ENCODE measurements at places on chromosomes 6 and 20. TPM values are rescaled to one million over a fixed set of nuclear protein-coding genes. Genes with fewer than 3 reads are reported as not detected.

DNA sequence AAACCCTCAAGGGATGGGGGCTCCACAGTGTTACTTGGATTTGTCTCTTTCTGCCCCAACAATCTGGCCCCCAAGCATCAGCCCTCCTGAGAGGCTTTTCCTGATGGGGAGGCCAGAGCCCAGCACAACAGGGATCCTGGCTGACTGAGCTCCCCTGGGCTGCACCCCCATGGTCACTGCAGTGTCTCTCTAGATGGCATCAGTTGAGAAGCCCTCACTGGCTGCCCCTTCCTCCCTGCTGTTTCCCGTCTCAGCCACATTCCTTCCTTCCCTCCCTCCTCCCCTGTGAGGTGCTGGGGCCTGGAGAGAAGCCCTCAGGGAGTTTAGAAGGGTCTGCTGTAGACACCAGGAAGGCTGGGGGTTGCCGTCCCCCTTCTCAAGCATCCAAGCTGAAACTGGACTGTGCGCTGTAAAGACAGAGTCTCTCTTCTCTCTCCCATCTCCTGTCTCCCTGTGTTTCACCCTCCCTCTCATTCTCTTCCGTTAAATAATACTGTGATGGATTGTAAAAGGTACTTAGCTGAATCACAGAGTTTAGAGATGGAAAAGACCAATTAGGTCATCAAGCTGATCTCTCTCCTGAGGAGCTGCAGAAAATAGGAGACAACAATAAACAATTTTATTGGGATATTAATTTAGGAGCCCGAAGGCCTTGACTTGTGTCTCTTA lies 29.7 kb downstream of the SAYSD1 start:
- no peak for DNase-seq

GRCh38 chr6:159037756-159038290 lies 7.0 kb downstream of the TAGAP start:
- no peak for DNase-seq

CST7 gene
- not detected for polyA plus RNA-seq

- no peak for DNase-seq
Measured at GRCh38 chr6:98900706-98901105, 47.0 kb downstream of the FBXL4 start.

DNA sequence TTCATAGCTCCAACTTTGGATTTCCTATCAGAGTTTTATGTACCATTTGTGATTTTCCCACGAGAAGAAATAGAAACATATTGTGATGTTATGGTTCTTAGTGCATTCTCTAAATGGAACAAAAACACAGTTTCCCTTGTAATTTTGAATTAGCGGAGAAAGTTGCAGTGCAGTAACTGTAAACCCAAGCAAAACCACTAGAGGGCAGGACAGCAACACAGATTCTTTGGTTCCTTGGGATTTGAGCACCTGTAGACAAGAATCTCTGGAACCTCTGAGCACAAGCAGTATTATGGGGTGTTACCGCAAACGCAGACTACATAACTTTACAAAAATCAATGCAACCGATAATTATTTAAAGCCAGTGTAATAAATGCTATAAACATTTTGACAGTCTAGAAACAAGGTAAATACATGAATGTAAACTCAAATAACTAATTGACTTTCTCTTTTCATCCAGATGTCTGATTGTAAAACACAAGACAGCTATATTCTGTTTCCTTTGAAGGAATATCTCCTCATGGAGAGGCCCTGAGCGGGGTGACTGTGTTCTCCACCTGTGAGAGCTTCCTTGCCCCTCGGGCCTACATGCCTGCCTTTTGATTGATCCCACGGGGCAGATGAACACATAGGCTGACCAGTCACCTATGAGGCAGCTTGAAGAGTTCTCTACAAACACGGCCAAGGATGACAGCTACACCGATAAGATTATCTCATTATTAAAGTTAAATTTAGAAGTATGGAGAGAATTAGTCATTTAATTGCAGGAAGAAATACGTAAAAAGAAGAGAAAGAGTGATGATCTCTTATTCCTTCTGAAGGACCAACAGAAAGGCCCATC lies 67.5 kb upstream of the COL21A1 start:
- DNase-seq: peak; percentile 35

HTR1E gene
- not detected for polyA plus RNA-seq

GRCh38 chr6:55276745-55277530 lies 50.3 kb upstream of the GFRAL start:
- peak; percentile 15 for DNase-seq

DNA sequence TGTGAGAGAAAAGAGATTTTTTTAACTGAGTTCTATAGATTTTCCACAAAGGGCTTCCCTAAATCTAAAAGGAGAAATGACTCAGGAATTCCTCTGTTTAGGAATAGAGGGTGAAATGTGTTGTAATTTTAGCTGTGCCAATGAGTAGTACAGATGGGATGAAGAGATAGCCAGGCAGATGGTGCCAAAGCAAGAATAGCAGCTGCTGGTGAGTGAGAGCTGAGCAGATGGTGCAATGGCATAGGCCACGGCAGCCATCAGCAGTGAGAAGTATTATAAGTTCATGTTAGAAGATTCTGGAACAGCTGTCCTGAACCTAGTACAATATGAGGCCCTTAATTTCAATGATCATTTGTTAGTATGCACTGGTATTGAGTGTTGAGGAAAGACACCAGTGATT lies 40.2 kb upstream of the CRISP1 start:
- no peak for DNase-seq

DNA sequence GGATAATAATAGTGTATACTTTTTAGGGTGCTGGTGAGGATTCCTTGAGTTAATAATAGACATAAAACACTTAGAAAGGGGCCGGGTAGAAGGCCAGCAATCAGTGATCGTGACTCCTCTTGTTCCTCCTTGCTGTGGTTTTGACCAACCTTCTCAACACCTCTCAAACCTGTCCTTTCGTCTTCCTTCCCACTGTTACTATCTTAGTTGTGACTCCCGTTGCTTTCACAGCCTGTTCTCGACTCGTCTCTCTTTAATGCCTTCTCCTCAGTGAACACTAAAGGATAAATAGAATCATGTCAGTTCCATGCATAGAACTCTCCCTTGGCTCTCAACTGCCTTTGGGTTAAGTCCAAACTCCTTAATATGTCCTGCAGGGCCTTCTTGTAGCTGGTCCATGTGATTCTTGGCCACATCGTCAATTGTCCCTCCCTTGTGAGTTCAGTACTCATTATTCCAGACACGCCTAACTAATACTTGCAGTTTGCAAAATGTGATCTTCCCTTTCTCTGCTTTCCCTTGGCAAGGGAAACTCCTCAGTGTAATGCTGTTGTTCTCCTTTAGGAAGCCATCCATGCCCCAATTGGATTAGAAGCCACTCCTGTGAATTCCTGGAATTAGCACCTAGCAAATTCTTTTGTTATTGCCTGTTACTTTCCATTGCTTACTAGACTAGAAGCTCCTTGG lies 164.9 kb downstream of the UTRN start:
- DNase-seq: no peak

DNA sequence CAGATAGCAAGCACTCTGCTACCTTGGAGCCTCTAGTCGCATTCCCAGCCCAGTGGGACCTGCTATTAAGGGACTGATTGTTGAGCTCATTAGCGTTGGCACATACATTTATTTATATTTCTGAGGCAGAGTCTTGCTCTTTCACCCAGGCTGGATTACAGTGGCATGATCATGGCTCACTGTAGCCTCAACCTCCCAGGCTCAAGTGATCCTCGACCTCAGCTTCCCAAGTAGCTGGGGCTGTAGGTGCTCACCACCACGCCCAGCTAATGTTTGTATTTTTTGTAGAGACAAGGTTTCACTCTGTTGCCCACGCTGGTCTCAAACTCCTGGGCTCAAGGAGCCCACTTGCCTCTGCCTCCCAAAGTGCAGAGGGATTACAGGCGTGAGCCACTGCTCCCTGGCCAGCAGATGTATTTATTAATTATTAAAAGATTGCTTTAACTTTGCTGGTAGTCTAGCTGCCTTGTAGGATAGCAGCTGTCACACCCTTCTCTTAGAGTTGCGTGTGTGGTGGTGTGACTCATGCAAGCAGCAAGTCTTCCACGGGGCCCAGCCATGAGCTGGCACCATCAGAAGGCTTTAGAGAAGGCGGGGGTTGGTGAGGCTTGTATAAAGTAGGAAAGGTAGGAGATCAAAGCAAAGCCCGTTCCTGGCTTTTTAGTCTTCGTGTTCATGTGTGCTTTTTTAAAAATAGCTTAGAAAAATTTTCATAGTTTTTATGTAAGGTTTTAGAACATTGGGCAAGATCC lies 16.5 kb downstream of the ACTR5 start:
- DNase-seq: peak; percentile 86

- no peak for DNase-seq
Measured at GRCh38 chr6:29989211-29989610, 46.9 kb downstream of the HLA-A start.

PRDM1 gene
- 2.6 TPM for polyA plus RNA-seq

KHDC1L gene
- not detected for polyA plus RNA-seq

GRCh38 chr20:56627122-56628014 lies 1.7 kb upstream of the TFAP2C start:
- DNase-seq: no peak

- no peak for DNase-seq
Measured at GRCh38 chr6:169966312-169967181, 215.1 kb downstream of the ERMARD start.

DNA sequence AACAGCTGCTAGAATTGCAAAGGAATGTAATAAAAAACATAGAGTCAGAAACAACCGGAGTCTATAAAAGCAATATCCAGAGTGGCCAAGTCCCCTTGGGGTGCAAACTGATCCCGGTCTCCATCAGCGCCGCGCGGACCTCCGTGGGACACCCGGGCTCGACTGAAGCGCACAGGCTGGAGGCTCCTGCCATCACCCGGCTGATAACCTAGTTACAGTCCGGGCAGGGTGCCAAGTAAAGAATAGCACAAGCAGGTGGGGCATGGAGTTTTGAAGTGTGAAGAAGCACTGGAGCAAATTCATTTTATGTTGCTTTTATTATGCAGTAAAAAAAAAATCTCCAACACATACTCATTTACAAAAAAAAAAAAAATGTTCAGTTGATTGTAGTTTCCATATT lies 205.1 kb upstream of the GMDS start:
- DNase-seq: no peak

DNA sequence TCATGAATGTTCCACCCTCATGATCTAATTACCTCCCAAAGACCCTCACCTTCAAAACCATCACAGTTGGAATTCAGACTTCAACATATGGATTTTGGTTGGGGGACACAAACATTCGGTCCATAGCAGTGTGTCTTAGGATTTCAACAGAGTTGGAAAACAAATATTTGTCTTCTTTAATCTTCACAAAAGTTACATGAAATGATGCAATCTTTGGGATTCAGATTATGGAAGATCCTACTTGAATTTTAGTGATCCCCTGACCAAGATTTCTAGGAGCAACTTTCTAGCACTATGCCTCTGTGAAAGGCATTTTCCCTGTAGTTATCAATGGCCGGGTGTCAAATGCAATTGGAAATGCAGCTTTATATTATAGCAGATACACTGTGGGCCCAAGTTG lies 86.5 kb downstream of the TRMT11 start:
- no peak for DNase-seq

DNA sequence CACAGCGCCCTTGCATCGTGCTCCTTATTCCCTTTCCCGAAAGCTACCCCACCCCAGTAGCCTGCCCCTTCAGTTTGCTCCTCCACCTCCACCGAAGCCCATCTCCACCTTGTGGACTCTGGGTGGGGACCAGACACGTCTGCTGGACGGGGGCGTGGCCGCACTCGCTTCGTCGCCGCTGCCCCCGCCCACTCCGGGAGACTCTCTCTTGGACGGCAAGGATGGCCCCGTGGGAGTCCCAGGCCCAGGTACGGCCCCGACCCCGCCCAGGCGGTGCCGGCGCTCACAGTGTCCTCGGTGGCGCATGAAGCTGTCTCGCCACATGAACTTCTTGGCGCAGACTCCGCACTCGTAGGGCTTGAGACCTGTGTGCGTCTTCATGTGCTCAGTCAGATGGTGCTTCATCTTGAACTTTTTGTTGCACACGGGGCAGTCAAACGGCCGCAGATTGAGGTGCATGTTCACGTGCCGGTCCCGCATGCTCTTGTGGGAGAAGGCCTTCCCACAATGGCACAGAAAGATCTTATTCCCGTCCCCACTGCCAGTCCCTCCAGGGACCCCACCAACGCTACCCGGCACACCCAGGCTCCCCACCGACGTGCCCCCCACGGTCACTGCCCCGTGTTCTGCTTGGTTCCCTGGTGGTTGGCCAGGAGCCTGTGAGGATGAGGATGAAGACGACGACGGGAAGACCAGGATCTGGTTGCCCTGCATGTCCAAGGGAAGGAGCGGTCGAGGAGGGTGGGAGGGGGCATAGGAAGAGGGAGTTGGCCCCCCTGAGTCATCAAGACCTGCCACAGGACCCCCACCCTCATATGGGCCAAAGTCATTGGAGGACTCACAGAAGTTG lies 1.3 kb upstream of the TAPBP start:
- DNase-seq: peak; percentile 72

GRCh38 chr6:71031912-71032311 lies 75.1 kb upstream of the B3GAT2 start:
- DNase-seq: no peak

GRCh38 chr20:517221-517620 lies 26.4 kb downstream of the CSNK2A1 start:
- DNase-seq: no peak

DNA sequence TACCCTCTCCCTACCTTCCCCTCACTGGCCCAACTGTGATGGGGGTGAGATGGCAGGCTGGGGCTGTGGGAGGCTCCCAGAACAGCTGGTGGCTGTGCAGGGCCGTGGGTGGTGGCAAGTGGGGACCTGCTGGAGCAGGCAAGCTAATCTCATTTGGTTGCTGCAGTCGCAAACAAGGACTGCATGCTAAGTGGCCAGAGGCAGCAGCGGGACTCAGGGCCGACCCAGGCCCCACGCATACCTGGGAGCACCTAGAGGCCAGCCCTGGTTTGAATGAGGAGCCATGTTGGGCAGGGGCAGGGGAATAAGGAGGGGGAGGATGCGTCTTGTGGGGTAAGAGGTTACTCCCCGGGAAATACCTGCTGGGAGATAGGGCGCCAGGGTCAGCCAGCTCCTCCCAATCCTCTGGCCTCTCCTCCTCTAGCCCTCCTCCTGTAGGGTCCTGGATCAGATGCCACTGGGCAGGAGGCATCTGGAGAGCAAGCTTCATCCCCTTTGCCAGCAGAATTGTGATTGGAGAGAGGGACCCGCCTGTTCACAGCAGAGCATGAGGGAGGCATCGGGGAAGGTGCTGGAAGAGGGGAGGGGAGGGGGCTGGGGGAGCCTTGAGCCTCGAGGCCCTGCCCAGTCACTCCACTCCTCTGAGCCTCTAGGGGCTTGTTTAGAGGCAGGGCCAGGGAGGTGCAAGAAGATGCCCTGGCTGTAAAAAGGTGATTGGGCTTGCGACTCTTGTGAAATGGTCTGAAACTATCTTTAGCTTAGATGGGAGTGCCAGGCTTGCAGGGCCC lies 24.3 kb upstream of the CDH22 start:
- DNase-seq: no peak

Data from A549 (cell line).